ENCODE measurements at places on chromosomes 1 and 21.

DNA sequence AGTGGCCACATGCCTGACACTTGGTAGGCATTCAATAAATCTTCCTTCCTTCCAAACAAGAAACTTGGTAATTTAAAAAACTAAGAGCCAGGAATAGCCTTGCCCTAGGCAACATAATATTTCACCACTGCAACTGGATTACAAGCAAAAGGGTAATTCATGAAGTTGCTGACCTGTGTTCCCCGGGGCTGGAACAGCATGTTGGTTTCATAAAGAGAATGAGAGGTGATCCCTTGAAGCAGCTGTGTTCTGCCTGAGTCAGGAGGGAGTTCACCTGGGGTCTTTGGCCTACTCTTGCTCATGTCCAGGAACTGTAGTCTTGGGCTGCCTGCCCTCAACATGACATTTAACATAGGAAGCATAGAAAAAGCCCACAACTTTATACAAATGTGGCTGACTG, 329.0 kb upstream of the DAB1 start:
- no peak for DNase-seq

- no peak for DNase-seq
Observed at GRCh38 chr1:237033061-237033460, 8.9 kb upstream of the RYR2 start.

DNA sequence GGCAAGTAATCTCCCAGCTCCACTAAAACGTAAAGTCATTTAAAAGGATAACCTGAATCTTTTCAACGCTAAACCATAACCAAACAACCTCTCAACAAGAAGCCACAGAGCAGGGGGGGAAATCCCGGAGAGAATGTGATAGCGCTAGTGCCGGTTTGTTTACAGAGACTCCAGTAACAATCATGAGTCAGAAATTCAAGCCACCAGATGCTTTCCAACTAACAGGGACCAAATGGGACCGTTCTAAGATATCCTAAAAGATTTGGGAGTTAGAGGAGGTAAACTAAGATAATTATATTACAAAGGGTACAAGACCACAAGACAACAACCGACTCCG, 825 bp downstream of the DCAF8 start:
- peak; percentile 66 for DNase-seq

DNA sequence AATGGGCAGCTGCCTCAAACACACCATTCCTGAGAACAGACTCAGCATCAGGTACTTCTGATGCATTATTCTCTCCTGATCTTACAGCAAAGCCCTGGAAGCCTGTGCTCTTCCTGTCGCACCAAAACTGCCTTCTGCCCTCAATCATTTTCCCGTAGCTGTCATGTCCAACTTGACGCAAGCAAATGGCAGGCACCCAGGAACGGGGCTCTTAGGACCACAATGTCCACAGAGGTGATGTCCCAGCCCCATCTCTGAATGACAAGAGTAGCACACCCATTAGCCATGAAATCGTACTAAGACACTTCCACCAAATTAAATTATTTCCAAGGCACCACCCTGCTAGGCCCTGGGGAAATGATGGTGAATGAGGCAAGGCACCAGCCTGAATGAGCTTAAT, 47.1 kb downstream of the PTPN14 start:
- DNase-seq, result no peak

GRCh38 chr1:245880754-245881403, 626.2 kb downstream of the SMYD3 start:
- peak; percentile 90 for DNase-seq

DNA sequence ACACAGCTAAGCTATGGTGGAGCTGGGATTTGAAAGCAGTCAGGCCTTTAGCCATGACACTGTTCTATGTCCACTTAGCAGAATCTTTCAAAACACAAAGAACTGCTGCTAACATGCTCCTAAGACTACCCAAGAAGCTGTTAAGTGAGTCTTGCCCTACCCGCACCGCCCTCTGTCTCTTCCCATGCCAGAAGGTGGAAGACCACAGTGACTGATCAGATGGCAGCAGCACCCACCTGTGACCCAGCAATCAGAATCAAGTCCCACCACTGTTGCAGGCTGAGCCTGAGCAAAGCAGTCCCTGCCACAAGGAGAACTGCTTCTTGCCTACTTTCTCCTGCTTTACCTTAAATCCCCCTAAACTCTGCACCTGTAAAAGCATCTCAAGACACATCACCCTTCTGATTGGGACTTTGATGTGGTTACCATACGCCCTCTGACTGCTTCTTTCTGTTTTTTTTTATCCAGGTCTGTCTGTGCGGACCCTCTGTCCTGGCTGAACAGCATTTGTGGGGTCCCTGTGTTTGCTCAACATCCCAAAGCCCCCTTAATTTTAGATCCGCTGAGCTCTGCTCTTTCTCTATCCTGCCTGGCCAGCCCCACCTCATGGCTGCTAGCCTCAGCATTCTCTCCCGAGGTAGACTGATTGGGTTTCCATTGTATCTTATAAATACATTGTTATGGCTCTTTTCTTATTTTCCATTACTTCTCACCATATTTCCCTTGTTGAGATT, 16.0 kb downstream of the IRF2BP2 start:
- DNase-seq, result no peak

DNA sequence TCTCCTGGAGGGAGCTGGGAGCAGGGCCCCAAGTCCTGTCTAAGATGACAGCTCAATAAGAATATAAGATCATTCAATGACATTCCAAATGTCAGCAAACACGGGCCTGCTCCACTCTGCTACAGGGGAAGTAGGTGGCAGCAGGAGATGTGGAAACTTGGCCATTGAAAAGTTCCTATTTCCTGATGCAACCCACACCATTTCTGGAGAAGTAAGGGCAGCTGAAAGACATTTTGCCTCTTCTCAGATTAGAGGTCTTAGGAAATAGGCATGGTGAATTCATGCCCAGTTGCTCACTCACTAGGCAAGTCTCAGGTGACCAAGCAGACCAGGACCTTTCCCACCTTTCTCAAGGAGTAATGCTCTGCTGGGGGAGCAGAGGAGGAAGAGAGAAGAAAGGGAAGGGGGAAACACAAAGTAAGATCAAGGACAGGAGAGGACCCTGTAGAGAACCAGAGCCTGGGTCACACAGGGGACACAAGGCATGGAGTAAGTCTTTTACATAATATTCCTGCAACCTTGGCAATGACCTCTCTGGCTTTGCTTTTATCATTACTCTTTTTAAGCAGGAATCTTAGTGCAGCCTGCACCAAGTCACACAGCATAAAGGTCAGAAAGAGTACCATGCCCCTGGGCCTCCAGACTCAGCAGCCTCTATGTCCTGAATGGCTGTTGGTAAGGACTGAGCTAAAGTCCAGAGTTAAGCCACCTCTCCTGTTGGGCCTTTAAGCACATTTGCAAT, 68.9 kb downstream of the DMAP1 start:
- no peak for DNase-seq

- no peak for DNase-seq
Observed at GRCh38 chr21:16570856-16571255, 841.1 kb downstream of the USP25 start.

DNA sequence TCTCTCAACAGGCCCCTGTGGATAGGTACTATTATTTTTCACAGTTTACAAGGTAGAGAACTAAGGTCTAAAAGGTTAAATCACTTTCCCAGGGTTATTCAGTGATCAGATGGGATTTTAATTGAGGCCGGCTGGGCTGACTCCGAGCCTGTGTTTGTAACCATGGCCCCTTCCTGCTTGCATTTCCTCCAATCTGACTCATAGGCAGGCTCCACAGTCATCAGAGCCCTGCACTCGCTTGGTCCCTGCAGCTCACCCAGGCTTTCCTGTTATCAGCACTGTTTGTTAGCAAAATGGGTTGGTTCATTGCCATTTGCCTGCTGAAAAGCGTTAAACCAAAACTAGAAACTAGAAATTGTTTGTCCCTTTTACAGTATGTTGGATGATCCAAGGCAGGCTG, 41.4 kb upstream of the LMX1A start:
- DNase-seq, result peak; percentile 91

DNA sequence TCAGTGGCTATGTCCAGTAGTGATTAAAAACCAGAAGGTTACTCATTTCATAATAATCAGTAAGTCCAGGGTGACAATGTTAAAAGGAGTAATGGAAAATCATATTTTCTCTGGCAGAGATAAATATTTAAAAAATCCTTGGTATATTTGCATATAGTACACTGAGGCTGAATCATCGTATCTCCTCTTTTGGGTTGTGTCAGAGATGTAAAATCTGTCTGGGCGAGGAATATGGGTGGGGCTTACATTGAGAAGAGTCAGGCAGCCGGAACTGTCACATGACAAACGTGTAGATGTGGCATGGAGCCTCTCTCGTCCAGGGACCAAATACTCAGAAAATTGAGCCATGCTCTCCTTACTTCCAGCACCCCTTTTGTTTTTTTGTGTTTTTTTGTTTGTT, 120.9 kb downstream of the FMN2 start:
- peak; percentile 39 for DNase-seq

DNA sequence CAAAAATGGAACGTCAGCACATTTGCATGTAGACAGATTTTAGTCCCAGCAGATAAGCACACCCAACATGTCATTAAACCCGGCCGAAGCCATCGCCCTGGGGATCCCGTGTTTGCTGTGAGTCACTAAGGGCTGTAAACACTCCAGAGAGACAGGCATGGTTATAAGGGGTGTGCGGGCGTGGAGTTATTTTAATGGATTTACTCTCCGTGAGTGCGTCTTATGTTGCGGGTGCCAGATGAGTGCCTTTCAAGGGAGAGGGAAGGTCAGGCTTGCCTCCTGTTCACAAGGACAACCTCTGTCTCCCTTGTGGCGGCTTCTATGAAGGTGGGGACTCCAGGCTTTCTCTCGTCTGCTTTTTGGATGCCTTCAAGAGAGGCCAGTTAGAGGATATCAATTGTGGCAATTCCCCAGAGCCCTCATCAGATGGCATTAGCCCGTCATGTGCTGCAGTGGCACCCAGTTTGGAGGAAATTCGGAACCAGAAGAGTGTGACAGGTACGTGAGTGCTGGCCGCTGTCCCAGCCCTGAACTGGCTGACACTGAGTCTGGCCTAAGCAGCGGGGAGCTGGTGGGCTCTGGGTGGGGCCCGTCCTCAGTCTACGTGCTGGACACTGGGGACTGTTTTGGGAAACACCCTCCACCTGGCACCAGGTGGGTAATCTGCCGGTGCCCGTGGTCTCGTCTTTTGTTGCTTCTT, 223.8 kb upstream of the TMEM51 start:
- DNase-seq, result peak; percentile 72

- no peak for DNase-seq
Observed at GRCh38 chr1:1259951-1260600, 13.6 kb upstream of the C1QTNF12 start.

- peak; percentile 60 for DNase-seq
Observed at GRCh38 chr1:39575191-39576015, 1.2 kb downstream of the PABPC4 start.

GRCh38 chr1:232795497-232796053, 9.6 kb upstream of the MAP10 start:
- DNase-seq, result no peak

GRCh38 chr1:165484532-165484931, 39.6 kb upstream of the RXRG start:
- DNase-seq, result no peak

DNA sequence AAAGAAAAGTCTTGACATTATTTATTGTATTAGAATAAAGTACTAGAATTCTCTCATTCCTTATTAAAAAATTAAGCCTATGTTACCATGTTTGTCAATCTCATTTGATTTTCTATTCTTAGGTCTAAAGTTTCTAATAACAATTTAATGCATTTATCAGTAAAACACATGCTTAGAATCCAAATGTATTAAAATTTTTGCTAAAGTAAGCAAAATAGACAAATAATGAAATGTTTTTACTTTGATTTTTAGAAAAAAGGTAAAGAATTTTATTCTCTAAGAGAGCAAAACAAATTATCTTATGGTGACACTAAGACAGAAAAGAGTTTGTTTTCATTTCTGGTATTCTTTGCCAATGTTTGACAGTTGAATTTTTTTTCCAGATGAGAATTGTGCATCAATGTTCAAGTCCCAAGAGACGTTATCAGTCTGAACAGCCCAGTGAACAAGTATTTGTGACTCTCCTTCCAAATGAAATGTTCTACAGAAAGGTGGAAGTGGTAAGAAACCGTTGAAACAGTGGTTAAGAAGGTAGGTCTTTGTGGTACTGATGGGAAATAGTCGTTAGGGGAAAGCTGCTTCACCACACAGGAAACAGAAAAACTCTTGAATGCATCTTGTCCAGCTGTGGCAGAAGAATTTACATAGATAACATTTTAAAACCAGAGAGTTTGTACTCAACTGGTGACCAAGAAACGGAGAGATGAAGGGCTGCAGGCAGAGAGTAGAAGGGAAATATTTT, 402.5 kb downstream of the PTPRC start:
- DNase-seq, result no peak

GRCh38 chr1:235009074-235009473, 119.6 kb downstream of the TOMM20 start:
- DNase-seq, result no peak

DNA sequence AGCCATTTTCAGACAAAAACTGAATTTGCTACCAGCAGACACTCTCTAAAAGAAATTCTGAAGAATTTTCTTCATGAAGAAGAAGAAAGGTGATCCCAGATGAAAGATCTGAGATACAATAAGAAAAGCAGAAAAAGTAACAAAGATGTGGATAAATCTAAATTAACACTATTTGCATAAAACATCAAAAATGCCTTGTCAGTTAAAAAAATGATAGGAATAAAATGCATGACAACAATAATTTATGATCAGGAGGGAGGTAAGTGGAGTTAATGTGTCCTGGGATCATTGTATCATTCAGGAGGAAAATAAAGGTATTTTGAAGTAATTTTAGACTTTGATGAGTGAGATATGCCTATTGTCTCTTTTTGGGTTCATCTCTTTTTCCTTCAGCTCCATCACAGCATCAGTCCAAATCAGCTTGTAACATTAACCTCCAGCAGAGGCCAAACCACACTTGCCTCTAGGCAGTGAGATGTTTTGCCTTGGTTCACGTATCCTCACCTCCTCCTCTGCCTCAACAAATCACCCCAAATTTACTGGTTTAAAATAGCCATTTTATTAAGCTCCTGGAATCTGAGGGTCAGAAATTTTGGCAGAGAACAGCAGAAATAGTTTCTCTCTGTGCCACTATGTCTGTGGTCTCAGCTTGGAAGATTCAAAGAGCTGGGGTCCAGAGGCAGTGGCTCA, 76.9 kb upstream of the HIVEP3 start:
- no peak for DNase-seq

DNA sequence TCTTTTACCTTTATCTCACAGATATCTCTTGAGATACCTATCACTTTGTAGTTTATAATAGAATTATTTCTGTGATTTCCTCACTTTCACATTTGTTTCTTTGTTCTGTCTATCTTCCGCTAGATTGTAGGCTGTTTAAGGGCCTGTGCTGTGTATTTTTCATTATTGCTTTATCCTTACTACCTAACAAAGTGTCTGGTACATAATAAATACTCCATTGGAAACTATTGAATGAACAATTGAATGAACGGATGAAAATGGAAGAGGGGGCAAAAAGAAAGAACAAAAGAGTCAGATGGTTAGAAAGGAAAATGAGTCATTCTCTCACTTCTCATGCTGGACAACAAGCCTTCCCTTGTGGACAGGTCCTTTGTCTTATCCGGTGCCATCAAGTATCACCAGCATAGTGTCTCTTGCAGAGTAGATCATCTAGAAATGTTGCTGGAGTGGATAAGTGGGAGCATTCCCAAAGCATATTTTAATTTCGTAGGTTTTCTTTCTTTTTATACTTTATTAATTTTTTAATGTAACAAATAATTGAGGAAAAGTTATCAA, 159.8 kb downstream of the NEK7 start:
- DNase-seq, result no peak
